ENCODE measurements at places on chromosomes 12 and 14.

DNA sequence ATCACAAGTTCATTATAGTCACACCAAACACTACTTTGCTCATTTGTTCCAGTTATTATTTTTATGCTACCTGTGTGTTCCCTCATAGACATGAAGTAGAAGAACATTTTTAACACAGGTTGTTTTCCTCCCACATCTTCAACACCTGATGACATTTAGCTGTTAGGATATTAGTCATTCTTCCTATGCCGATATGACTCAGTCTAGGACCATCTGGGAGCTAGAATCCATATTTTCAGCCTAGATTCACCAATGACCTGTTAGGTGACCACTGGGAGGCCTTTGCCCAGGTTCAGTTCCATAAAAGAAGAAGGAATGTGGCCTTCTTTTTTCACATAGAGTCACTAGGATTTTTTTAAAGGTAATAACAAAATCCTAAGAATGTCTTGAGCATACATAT is 222.8 kb downstream of the C12orf42 start:
- DNase-seq = no peak

GRCh38 chr12:98741196-98741555 is 96.1 kb downstream of the APAF1 start:
- no peak for DNase-seq

- DNase-seq = no peak
These were observed 637.7 kb downstream of the ETNK1 start for GRCh38 chr12:23262670-23263069.

- no peak for DNase-seq
These were observed 1.5 kb downstream of the NPAS3 start for GRCh38 chr14:32940066-32940651.

DNA sequence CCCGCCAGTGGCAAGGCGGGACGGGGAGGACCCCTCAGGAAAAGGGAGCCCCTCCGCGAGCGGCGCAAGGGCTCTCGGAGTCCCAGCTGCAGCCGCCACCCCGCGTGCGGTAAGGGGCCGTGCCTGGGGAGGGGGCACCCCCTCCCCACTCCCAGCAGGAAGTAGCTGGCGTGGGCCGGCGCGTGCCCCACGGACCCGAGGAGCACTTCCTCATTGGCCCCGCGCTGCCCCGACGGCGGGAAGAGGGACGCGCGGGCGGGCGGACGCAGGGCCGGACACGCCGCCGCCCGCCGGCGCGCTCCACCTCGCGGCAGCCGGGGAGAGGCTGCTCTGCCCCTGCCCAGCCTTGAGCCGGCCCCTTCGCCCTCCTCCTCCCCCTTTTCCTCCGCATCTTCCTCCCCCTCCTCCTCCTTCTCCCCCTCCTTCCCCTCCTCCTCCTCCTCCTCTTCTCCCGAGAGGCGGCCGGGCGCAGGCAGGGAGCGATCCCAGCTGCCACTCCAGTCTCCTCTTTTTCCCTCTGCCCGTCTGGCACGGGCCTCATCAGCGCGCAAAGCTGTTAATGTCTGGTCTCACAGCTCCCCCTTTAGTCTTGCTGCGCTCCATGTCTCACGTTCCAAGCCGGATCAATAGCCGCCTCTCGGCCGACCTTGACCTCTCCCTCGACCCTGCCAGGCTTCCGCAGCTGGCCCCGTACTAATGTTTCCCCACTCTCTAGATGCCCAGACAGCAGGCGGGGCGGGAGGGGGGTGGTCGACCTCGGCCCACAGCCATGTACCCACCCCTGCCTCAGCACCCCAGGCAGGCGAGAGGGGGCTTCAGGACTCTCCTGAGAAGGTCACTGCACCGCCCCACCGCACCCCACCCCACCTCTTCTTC is 2.6 kb upstream of the BCL11B start:
- peak; percentile 69 for DNase-seq

DNA sequence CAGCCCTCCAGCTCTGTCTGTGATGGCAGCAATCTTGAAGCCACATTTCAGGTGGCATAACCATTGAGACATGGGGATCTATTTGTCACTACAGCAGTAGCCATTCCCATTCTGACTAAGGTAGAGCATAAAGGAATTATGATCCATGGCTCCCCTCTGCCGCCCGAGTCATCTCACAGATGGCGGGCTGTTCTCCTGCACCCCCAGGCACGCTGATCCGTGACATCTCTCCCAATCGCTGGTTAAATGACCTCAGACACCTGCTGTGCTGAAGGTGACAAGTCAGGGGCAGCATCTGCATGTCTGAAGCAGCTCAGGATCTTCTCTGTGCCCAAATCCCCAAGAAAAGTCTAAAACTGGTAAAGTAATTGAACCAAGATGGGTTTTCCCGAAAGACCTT is 124.3 kb downstream of the ZFP36L1 start:
- no peak for DNase-seq
